Activated T-helper 1 cell treated with anti-CD3 and anti-CD28 coated beads, Interleukin-12 subunit alpha, Interleukin-12 subunit beta, Interleukin-2, Interleukin-4 antibody, amounts not matched to agents 30 ng/mL and 10 ng/mL and 1 ng/mL, durations not matched to agents 14 hours and 24 hours and 36 hours (primary cell): ENCODE measurements at places on chromosomes 5 and 9. TPM values are rescaled to one million over a fixed set of nuclear protein-coding genes. Genes with fewer than 3 reads are reported as not detected.
A peak's percentile ranks its signal among the peaks of the same experiment; 100 is the strongest.

MZB1 gene
- 38.1 and 38.8 TPM in 2 replicates for total RNA-seq

DNA sequence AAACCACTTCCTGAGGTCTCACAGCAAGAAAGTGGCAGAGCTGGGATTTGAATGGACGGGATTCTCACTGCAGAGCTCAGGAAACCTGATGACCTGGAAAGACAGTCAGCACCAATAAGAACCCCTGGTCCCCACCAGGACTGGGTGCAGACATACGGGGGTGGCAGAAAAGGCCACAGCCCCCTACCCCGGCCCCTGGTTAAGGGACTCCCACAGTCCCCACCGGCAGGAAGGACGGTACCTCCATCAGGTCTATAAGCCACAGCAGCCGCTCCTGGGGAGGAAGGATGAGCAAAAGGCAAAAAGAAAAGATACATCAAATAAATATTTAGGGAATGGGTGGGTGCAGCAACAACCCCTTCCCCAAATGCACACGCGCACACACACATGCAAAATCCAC, 32.0 kb upstream of the AKNA start:
- H3K4me1 ChIP-seq = peaks cover 10% of the 10 kb centered on the region
- no peak overlapping the region for H3K4me3 ChIP-seq
- no peak overlapping the region for H3K27ac ChIP-seq

DNA sequence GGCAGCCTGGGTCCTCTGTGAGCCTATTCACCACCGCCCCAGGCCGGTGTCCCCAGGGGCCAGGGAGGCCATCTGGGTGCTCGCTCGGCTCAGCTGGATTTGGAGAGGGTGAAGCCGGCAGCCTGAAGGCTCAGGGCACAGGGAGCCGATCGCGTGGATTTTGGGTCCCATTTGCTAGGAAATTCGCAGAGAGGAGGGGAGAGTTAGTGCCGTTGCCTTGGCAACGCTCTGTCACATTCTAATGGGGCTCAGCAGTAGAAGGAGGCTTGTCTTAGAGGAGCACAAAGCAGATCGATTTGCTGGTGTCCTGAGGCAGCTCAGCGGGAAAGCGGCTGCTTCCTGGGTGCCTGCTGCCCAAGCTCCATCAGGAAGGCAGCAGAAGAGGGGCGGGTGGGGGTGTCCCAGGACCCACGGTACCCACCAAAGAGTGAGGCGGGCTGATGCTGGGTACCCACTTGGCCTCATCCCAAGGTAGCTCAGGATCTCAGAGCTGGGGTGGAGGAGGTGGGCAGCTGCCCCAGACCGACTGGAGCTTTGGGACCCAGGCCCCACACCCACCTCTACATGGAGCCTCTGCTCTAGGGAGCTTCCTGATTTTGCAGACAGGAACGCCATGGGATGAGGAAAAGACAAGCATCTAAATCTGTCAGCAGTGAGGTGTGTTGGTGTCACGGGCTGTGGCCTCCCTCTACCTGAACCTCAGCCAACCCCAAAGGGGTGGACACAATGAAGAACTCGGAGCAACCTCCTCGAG, 17.1 kb upstream of the OLFM1 start:
- H3K36me3 ChIP-seq = no peaks in the 10 kb centered on the region
- peaks cover 3% of the 10 kb centered on the region for H3K27me3 ChIP-seq
- H3K27ac ChIP-seq = no peak overlapping the region
- no peaks in the 10 kb centered on the region for H3K4me1 ChIP-seq
- no peak for DNase-seq

DNA sequence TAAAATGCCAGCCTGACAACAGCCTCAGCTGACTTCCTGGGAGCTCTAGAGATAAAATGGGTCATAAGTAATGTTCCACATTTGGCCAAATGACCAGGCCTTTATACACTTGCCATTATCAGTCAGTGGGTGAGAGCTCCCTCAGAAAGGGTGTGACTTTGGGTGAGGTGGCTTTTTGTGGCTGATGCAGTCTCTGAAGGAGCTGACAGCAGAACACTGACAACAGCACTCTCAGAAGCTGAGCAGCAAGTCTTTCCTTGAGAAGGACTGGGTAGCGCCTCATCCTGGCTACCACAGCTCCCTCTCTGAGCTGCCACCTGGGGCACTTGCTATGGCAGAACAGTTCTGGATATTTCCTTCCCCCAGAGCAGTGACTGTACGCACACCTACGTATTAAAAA, 22.0 kb upstream of the GNAQ start:
- H3K36me3 ChIP-seq = peaks cover 6% of the 10 kb centered on the region
- H3K27me3 ChIP-seq = peaks cover 5% of the 10 kb centered on the region
- peaks cover 18% of the 10 kb centered on the region for H3K4me1 ChIP-seq
- no peak overlapping the region for H3K27ac ChIP-seq
- peak overlapping the region; percentile 6 for H3K4me3 ChIP-seq
- DNase-seq = no peak

RPL7A gene
- total RNA-seq = 2,401 and 2,463 TPM in 2 replicates

SPATA31E1 gene
- total RNA-seq = not detected in 2 replicates

DNA sequence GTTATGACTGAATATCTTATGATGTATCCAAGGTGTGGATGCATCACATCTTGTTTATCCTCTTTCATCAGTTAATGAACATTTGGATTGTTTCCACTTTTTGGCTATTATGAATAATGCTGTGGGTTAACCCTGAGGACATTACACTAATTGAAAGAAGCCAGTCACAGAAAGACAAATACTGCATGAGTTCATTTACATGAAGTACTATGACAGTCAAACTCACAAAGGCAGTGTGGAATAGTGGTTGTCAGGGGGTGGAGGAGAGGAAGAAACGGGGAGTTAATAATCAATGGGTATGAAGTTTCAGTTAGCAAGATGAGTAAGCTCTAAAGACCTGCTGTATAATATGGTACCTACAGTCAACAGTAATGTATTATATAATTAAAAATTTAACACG, 409.4 kb upstream of the CTNND2 start:
- no peak for DNase-seq
- H3K4me1 ChIP-seq = no peaks in the 10 kb centered on the region
- no peaks in the 10 kb centered on the region for H3K36me3 ChIP-seq
- no peak overlapping the region for H3K27ac ChIP-seq
- H3K27me3 ChIP-seq = no peaks in the 10 kb centered on the region

ANKRD18B gene
- 1.2 and 3.5 TPM in 2 replicates for total RNA-seq
